Left lobe of liver (tissue), 2 donors: ENCODE measurements at places on chromosomes 13 and 19. TPM values are rescaled to one million over a fixed set of nuclear protein-coding genes. Genes with fewer than 3 reads are reported as not detected.

- no peak for DNase-seq
These were observed 3.8 kb downstream of the DBP start for GRCh38 chr19:48633148-48634035.

- DNase-seq: no peak
These were observed 16.0 kb downstream of the MYO1F start for GRCh38 chr19:8561075-8561764.

- no peak for DNase-seq
These were observed 24.0 kb downstream of the GRIN2D start for GRCh38 chr19:48417421-48417820.

DNA sequence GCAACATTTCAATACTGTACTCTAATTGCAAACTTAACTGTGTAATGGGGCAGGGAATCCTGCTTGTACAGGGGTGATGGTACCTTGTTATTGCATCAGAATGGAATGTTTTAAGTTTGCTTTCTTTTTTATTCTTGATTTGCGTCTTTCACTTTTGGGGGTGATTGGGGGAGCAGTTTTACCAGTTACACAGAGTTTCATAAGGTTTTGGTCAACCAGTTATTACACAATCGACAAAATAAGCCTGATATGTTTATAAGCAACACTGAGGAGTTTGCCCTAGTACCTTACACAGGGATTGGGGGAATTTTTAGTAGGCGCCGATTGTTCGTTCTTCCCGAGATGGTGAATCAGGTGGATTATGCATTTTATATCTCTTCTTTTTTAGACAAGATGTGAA is 2.7 kb downstream of the KLF5 start:
- DNase-seq: no peak

GRCh38 chr19:46722004-46722380 is 5.1 kb upstream of the PRKD2 start:
- DNase-seq: no peak

Gene MPHOSPH8
- 9.9 TPM for total RNA-seq

Gene F2RL3
- 0.15 TPM for total RNA-seq
